ENCODE measurements at places on chromosomes 6 and 20.

DNA sequence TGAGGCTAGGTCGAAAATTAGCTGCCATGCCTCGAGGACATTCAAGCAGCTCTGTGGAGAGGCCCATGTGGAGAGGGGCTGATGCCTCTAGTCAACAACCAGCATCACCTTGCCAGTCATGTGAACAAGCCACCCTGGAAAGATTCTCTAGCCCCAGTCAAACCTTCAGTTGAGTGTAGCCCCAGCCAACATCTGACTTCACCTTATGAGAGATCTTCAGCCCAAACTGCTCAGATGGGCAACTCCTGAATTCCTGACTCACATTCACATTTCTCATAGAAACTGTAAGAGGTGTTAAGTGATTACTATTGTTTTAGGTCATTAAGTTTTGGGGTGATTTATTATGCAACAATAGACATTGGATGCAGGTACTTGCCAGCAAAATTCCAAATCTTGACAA lies 44.9 kb downstream of the GJA10 start:
- no peak for DNase-seq

DNA sequence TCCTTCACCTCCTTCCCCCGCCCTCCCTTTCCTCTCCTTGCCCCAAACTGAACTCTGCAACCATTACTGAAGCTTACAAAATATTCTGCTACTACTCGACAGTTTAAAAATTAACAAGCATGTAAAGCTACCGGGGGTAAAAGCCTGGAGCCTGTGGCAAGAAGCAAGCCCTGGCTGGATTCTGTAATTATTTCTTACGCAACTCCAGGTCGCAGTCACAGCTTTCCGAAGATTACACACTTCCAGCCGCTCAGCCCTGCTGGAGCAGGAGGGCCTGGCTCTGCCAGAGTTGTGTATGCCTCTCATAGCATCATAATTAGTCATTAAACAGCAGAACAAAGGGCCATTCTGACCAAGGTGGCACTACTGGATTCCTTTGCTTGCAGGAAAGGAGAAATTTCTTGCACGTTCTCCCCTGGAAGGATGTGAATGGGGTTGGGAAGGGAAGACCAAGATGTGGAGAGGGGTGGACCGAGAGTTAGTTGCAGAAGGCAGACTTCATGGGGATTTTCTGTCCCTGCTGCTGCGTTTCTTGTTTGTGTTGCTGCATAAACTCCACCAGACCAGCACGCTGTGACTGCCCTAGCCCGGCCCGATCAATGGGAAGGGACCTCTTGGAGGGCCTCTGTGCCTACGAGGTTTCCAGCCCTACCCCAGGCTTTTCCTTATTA lies 23.6 kb downstream of the FOXQ1 start:
- no peak for DNase-seq

DNA sequence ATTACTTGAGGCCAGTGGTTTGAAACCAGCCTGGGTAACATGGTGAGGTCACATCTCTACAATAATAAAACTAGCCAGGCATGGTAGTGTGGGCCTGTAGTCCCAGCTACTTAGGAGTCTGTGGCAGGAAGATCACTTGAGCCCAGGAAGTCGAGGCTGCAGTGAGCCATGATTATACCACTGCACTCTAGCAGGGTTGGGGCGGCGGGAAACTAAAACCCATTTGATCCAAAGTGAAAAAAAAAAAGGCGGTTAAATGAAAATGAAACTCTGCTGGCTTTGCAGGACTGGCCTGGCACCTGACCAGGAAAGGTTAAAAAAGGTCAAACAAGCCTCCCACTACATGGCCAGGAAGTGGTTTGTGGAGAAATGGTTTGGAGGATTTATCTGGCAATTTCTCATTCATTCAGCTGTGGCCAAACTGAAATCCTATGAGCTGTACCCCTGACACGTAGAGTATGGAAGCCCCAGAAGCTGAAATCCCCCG lies 36.6 kb downstream of the MTRES1 start:
- DNase-seq: no peak

DNA sequence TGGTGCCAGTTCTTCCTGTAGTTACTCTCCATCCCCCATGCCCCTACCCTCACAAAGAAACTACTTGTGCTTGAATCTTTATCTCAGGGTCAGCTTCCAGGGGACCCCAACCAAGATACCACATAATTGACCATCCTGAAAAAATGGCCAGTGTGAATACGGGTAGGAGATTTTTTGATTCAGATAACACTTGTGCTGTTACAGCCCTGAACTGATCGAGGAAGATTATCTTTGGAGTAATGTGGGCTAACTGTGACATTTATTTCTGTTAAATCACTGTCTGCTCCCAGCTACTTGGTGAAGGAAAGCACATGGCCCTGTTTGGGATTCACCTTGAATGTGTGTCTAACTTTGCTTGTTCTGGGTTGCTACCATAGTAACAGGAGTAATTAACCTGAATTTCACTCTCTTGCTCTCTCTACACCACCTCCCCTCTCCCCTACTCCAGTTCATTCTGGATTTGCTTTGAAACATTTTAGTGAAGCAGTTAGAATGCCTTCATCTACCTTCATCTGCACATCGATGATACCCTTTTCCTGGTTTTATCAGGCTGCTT lies 219.6 kb upstream of the CHD6 start:
- DNase-seq: no peak

- no peak for DNase-seq
Measured at GRCh38 chr6:12956991-12957320, 240.4 kb downstream of the PHACTR1 start.

GRCh38 chr6:126064257-126064747 lies 78.0 kb downstream of the TRMT11 start:
- no peak for DNase-seq

DNA sequence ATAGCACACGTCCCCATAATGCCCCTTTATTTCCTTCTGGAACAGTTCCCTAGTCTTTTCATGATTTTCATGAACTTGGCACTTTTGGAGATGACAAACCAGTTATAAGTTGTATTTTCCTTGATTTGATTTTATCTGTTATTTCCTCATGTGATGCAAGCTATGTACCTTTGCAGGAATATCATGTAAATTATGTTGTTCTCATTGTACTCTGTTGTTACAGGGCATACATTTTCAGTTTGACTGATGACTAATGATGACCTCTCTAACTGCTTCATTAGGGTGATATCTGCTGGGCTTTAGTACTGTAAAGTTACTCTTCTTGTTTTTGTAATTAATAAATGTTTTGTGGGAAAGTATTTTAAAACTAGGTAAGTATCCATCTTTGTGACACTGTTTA lies 147.3 kb downstream of the ZFAND3 start:
- no peak for DNase-seq

DNA sequence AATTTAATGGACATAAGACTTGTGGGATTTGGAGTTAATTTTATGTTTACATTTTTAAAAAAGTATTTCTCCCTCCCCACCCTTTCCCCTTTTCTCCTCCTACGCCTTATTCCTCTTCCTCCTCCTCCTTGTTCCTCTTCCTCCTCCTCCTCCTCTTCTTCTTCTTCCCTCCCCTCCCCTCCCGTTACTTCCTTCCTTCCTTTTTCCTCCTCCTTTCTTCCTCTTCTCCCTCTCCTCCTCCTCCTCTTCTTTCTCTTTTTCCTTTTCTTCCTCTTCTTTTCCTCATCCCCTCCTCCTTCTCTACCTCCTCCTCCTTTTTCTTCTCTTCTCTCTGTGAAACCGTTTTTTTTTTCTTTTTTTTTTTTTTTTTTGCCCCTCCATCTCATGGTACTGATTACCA lies 139.6 kb downstream of the EYA4 start:
- no peak for DNase-seq

- DNase-seq: no peak
Measured at GRCh38 chr6:12572896-12573827, 143.4 kb upstream of the PHACTR1 start.

- no peak for DNase-seq
Measured at GRCh38 chr20:57868310-57868709, 158.5 kb upstream of the PMEPA1 start.

DNA sequence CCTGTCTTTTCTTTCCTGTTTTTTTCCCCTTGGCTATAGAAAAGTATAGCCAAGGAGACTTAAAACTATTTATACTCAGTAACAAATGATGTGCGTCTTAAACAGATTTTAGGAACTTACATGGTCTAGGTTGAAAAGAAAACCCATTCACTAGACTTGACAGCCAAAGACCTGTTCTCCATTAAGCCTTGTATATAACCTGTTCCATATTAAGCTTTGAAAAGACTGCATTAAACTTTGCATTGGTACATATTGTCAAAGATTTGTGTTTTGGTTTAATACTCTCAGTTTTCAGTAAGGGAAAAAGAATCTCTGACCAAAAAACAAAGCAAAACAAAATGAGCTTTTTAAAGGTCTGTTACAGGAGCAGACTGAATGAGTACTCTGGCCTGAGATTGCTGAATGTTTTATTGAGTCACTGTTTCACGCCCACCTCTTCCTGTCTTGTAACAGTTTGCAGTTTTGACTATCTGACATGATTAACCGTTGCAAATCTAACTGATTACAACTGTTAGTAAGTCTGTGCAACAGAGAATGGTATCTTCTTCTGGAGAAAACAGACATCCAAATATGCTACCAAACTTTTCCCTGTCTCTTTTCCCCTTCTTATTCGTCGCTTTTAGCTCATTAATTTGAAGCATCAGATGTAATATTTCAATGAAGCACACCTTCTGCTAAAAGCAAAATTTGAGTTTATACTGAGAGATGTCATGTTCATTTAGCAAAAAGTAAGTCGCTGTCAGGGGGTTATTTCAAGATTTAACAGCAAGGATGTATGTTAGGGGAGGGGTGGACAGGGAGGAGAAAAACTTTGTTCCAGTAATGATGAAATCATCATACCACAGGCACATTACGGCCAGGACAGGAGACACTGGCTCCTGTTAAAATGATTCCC lies 59.1 kb upstream of the SUPT3H start:
- DNase-seq: no peak

- DNase-seq: no peak
Measured at GRCh38 chr20:11436113-11436905, 481.4 kb upstream of the BTBD3 start.

GRCh38 chr6:26501482-26501986 lies 1.4 kb downstream of the BTN1A1 start:
- DNase-seq: no peak

GRCh38 chr6:119628691-119629594 lies 279.4 kb upstream of the MAN1A1 start:
- no peak for DNase-seq

DNA sequence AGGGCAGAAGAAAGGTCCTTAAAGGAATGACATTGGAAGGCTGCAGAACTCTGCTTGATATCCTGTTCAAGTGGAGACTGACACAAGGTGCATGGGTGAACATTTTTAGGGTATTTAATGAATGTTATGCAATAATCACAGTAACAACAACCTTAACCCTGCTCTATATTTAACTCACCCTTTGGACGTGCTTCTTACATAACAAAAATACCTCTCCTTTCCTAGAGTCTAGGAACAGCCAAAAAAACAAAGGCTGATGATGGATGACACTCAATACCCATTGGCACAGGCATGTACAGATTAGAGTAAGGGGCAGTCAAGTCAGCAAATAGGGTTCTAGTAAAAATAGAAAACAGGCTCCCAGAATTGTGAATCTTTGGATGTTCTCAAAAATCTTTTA lies 30.6 kb downstream of the ROS1 start:
- no peak for DNase-seq

DNA sequence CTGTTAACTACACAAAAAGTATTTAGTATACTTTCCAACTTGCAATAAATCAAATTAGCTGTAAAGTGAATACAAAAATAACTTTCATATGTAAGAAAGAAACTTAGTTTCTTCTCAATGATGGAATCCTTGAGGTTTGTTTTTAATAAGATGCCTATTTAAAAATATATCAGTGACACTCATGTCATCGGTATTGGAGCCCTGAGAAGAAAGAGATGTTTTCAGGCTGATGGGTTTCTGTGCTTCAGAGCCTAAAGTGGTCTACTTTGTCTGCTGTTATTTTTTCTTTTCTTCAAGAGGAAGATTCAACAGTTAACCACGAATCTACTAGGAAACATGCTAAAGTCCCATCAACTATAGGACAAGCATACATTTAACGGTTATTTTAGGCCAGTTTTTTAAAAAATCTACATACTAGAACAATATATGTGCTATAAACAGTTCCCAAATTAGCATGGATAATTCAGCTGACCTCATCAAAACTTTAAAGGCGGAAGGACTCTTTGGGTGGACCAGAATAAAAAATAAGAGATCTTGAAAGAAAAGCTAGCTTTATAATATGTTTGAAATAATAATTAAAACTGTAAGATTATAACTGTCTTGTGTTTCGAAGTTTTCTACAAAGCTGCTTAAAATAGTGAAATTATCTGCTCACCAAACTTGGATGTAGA lies 147.0 kb upstream of the SAMD5 start:
- no peak for DNase-seq

- no peak for DNase-seq
Measured at GRCh38 chr20:48148916-48149672, 363.8 kb upstream of the SULF2 start.

DNA sequence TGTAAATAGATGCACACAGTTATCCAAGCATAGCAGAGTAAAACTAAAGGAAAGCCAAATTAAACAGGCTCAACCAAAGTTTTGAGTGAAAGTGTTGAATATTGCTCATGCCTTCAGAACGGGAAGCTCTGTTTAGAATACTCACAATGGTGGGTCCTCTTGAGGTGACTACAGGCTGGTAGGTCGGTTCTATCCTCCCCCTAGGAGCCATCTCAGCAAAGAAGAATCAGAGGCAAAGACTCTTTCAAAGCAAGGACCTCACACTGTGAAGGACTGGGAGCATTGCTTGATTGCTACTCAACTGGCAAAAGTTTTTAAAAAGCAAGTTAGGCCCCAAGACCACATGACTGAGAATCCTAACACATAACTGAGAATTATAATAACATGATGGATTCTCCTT lies 88.4 kb upstream of the JAG1 start:
- no peak for DNase-seq

DNA sequence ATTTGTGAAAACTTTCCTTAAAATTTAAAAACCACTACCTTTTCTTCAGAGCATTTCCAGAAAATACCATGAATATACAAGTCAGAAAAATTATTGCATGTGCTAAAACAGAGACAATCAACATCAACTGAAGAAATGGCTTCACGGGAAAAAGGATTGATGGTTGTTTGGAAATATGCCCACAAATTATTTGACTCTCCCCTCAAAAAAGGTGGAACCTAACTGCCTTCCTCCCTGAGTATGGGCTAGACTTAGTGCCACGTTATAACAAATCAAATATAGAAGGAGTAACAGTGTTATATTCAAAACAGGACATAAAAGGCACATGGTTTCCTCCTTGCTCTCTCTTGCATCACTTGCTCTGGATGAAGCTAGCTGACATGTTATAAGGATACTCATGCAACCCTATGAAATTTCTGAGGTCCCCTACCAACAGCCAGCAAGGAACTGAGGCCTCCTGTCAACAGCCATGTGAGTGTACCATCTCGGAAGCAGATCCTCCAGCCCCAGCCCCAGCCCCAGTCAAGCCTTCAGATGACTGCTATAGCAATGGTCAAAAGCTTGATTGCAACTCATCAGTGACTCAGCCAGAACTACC lies 8.4 kb downstream of the BTBD9 start:
- no peak for DNase-seq

GRCh38 chr6:125639466-125640020 lies 109.9 kb upstream of the HEY2 start:
- DNase-seq: no peak
